Anterior cingulate cortex (tissue), 58 donors: ENCODE measurements at places on chromosomes 1 and 21.

GRCh38 chr1:181768211-181768929 lies 285.1 kb downstream of the CACNA1E start:
- no peak for DNase-seq

- DNase-seq, result no peak
Measured at GRCh38 chr1:234125283-234125682, 220.8 kb downstream of the SLC35F3 start.

- no peak for DNase-seq
Measured at GRCh38 chr1:26697431-26697977, 1.7 kb downstream of the ARID1A start.

GRCh38 chr1:24117722-24118409 lies 5.9 kb upstream of the MYOM3 start:
- no peak for DNase-seq

DNA sequence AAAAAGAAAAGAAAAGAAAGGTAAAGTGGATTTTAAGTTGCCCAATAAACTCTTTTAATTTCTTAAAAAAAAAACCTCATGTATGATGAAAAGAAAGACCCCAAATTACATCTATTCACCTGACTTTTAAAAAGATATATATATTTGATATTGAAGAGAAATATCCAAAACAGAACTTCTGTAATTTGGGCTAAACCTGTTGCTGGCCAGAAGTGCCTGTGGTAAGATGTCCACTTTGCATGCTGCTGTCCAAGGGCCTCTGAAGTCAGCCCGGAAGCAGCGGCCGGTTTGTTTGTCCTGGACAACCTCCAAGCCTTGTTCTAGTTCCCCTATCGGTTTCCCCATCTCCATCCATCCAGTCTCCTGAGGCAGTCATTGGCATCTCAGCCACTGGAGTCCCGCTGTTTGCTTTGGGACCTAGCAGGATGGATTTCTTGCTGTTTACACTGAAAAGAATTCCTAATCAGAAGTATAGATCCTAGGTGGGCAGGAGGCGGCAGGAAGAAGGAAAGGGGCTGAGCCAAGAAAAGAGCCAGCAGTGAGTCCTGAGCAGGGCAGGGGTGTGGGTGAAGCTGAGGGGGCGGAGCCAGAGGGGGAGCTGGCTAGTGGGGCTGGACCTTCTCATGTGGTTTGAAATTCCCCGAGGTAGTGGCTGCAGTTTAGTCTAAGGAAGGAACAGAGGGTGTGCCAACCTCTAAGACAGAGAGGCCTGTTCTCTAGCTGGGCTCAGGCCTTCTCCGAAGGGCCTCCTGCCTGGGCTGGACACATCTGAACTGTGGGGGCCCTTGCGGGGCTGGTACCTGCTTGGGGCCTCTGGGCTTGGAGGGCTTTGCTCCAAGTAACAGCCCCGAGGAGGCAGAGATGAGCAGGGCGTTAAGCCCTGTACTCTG lies 3.3 kb downstream of the NCMAP start:
- peak; percentile 57 for DNase-seq

GRCh38 chr1:218817071-218817470 lies 356.6 kb upstream of the LYPLAL1 start:
- no peak for DNase-seq

DNA sequence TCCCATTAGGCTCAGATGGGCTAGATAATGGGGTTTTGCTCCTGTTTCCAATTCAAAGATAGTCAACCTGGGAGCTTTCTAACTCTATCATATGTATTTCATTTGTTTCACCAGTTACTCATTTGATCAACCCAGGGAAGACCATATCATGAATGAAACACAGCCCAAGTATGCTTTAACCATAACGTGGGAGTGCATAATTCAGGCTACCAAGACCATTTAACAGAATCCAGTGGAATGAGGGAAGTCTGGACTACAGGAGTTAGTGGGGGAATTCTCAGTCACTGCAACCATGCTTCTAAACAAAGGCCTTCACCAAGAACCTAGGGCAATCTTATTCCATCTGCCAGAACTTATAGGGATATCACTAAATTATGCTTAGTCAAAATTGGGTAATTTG lies 15.0 kb upstream of the SLC16A1 start:
- DNase-seq, result no peak

GRCh38 chr1:4048076-4048475 lies 148.0 kb upstream of the C1orf174 start:
- no peak for DNase-seq

- DNase-seq, result no peak
Measured at GRCh38 chr1:72184099-72184701, 98.1 kb downstream of the NEGR1 start.

GRCh38 chr1:53391296-53391695 lies 63.4 kb upstream of the LRP8 start:
- DNase-seq, result no peak

DNA sequence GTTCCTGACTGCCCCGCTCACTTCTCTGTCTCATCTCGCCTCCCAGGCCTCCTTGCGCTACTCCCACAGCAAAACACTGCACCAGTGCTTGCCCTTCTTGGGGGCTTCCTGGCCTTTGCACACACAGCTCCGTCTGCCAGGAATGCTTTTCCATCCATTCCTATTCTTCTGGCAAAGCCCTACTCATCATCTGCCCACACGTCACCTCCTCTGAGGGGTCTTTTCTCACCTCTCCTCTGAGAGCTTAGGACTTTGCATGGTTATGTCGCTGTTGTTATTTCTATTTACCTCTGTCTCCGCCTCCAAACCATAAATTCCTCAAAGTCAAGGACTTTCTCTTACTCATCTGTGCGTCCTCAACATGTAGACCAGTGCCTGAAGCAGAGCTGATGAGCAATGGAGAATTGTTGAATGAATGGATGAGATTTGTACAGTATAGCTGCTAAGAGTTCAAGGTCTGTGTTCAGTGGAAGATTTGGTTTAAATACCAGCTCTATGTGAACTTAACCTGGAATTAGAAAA lies 26.4 kb upstream of the BTG2 start:
- DNase-seq, result no peak

GRCh38 chr1:110945626-110946025 lies 18.1 kb downstream of the LRIF1 start:
- no peak for DNase-seq

GRCh38 chr1:183778568-183779433 lies 26.1 kb upstream of the RGL1 start:
- no peak for DNase-seq

DNA sequence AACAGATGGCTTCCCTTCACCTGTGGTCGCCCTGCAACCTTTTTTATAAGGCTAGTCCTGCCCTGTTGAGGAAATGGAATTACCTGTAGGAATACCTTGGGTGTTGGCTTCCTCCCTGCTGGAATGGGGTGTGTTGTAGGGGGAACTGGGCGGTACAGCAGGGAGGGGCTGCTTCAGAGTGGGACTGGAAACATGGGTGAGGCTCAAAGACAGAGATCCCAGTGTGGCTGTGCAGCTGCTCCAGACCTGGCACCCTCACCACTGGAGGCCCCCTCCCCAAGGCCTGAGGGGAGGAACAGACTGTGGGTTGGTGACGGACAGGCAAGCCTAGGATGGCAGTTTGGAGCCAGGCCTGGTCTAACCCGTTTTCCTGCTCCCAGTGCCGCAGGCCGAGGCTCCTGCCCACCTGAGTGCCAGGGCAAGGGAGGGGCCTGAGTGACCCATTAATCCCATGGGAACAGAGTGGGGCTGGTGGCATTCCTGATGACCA lies 4.5 kb downstream of the EFNA3 start:
- no peak for DNase-seq

GRCh38 chr1:204494281-204495077 lies at the start of gene PIK3C2B:
Gene PIK3C2B, minus strand, starts transcription at chr1:204494805. Its CDS starts 25,003 bp downstream, at chr1:204469802.
- DNase-seq, result peak; percentile 81

DNA sequence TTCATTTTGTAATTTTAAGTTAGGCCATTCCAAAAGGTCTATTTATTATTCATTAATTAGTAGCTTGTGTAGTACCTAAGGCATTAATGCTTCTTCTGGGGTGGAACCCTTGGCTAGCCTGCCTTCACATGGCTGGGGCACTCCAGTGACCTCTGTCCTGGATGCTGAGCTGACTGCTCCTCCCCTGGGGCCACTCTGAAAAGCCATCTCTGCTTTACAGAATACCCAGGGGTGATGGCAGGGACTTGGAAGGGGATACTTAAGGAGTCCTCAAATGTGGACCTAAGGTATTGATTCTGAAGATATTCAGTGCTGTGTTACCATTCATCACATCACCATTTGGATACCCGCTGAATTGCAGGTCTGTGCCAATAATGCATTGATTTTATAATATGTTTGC lies 187.8 kb upstream of the COA6 start:
- no peak for DNase-seq

DNA sequence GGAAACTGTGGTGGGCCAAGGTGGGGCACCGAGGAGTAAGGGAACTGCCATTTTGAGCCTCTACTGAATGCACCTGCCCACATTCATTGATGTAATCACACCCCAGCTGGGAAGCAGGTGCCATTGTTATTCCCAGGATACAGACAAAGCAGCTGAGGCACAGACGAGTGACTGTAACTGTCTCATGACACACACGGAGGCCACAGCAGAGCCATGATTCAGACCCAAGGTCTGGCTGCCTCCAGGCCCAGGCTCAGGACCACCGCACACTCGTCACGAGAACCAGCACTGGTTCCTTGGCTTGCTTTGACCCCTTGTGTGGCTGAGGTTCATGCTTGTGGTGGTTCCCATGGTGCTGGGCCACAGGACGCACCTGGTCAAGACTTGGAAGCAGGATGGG lies 45.6 kb upstream of the CLIC4 start:
- no peak for DNase-seq

GRCh38 chr1:54973205-54973921 lies 7.1 kb upstream of the TMEM61 start:
- DNase-seq, result no peak

GRCh38 chr1:195970209-195970608 lies 638.0 kb downstream of the KCNT2 start:
- no peak for DNase-seq

GRCh38 chr1:85462931-85463649 lies 1.9 kb downstream of the DDAH1 start:
- no peak for DNase-seq

- no peak for DNase-seq
Measured at GRCh38 chr21:44904141-44904923, 16.4 kb downstream of the ITGB2 start.

DNA sequence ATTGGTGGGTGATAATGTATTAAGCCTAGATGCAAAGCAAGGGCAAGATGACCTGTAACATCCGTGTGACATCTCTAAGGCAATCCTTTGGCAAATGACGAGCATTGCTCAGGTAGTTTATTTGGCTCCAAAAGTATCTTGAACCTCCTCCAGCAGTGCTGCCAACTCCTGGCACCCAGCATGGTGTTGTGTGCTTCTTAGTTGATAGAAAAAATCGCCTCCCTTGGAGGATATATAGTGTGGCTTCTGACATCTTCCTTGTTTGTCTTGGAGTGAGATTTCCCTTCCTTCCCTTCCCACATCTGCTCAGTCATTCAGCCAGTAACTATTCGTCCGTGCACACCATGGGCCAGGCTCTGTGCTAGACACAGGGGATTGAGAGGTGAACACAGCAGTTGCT lies 121.8 kb downstream of the TOMM20 start:
- DNase-seq, result no peak

- DNase-seq, result no peak
Measured at GRCh38 chr1:213075725-213076124, 24.7 kb downstream of the RPS6KC1 start.

GRCh38 chr21:39082656-39083376 lies 100.4 kb downstream of the PSMG1 start:
- DNase-seq, result no peak

GRCh38 chr1:224784265-224785039 lies 145.0 kb upstream of the DNAH14 start:
- DNase-seq, result no peak

GRCh38 chr1:203475012-203475981 lies at the start of gene PRELP:
Gene PRELP, plus strand, starts transcription at chr1:203475806. Its CDS starts 7,379 bp downstream, at chr1:203483185.
- DNase-seq, result peak; percentile 63

DNA sequence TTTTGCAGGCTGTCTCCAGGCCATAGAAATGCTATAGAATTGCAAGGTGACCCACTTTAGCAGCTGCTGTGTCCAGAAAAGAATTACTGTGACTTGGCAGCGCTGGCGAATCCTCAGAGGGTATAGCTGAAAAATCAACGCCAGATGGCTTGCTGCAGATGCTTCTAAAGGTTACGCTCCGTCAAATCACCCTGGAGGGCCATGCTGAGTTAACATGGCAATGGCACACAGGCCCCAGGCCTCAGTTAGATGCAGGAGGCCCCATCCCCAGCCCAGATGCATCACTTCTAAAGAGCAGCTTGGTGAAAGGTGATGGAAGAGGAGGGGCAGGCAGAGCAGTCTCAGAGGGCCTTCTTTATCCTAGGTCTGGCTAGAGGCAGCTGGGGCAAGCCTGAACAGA lies 18.0 kb downstream of the KIAA1614 start:
- DNase-seq, result no peak

GRCh38 chr1:117615474-117615873 lies 9.6 kb downstream of the TENT5C start:
- no peak for DNase-seq

GRCh38 chr1:32291145-32291707 lies 657 bp upstream of the HDAC1 start:
- no peak for DNase-seq

- no peak for DNase-seq
Measured at GRCh38 chr21:15272591-15272990, 207.8 kb upstream of the NRIP1 start.

- no peak for DNase-seq
Measured at GRCh38 chr1:80170811-80171485, 1164.4 kb upstream of the ADGRL4 start.

GRCh38 chr1:2556678-2557481 lies 709 bp downstream of the TNFRSF14 start:
- DNase-seq, result no peak

DNA sequence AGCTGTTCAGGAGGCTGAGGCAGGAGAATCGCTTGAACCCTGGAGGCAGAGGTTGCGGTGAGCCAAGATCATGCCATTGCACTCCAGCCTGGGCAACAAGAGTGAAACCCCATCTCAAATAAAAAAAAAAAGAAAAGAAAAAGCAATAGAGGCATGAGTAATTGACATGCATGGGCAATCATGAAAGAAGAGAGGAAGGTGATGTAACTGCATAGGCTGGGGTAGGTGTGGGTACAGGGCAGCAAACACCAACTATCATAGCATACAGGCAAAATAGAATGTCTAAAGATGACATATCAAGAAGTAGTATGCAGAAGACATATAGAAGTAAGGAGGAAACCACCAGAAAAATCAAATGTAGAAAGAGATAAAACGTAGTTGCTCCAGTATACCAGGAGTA lies 19.0 kb upstream of the MGST3 start:
- DNase-seq, result no peak
